Activated CD4-positive, alpha-beta memory T cell treated with anti-CD3 and anti-CD28 coated beads, Interleukin-2, amount 10 ng/mL, durations not matched to agents 7 days and 5 days (primary cell): ENCODE measurements at places on chromosomes 3 and 15. TPM values are rescaled to one million over a fixed set of nuclear protein-coding genes. Genes with fewer than 3 reads are reported as not detected.
A peak's percentile ranks its signal among the peaks of the same experiment; 100 is the strongest.

GRCh38 chr3:72957297-72957696 lies 39.3 kb upstream of the PPP4R2 start:
- DNase-seq = no peak

DNA sequence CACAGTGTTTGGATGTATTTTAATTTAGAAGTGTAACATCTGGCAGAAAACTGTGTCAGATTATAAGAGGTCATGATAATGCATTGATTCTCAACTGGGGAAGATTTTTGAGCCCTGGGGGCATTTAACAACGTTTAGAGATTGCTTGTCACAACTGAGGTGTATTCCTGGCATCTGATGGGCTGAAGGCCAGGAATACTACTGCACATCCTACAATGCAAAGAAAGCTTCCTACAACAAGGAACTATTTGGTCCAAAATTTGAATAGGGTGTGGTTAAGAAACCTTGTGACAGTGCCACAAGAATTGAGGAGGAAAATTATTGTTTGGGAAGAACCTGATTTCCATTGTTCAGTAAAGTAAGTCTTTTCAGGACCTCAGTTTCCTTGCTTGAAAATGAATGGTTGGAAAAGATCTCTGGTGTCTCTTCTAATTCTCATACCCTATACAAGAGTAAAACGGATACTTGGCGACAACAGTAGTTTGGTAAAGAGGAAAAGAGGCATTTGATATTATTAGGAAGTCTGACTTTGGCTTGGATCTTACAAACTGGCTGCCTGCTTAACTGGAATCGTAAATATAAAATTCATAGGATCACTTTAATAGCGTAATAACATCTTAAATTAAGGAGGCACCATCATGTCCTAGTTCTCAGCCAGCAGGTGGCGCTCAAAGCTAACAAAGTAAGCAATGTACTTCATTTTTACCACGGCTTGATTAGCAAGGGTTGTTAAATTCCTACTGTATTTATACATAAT lies 4.3 kb downstream of the DAZL start:
- peak; percentile 82 for DNase-seq

The SLC30A4 gene
- total RNA-seq = 3.2 TPM

The KLHL40 gene
- total RNA-seq = not detected

DNA sequence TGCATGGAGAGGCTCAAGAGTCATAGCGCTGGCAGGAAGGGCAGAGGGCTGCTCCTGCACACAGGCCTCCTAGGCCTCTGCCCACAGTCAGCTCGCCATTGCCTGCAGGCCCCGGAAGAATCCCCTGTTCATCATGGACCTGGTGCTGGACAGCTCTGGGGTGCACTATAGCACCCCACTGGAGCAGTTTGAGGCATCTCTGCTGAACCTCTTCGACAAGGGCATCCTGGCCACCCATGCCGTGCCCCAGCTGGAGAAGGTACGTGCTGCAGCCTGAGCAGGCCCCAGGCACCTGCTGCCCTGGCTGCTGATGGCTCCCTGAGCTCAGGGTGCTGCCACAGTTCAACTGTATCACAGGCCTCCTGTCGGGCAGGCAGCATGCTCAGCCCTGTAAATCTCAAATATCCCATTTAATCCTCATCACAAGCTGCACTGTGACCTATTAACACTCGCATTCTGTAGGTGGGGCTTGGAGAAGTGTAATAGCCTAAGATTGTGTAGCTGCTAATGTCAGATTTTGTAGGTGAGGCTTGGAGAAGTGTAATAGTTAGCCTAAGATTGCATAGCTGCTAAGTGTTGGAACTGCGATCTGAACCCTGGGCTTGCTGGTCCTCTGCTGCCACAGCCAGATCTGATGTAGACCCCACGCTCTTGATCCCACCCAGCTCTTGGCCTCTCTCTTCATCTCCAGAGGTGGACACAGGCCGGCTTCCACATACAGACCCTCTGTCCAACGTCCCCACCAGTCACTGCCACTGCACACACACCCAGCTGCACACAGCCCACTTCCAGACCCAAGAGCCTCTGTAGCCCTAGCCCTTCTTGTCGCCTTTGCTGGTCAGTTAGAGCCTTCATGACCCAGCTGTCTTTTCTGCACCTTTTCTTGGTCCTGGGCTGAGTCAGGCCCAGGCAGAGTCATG lies 31.9 kb downstream of the DNAH1 start:
- DNase-seq = no peak

- DNase-seq = no peak
These were observed 139.4 kb upstream of the SLC7A14 start for GRCh38 chr3:170725285-170725731.
